Activated CD4-positive, alpha-beta T cell treated with anti-CD3 and anti-CD28 coated beads, Interleukin-2, amount 10 ng/mL, durations not matched to agents 24 days and 14 days (primary cell): ENCODE measurements at places on chromosomes 7 and 10.

GRCh38 chr10:120646738-120647456, 189.9 kb downstream of the PLPP4 start:
- H3K27me3 ChIP-seq = no peaks in the 10 kb centered on the region
- H3K27ac ChIP-seq = no peak overlapping the region
- H3K36me3 ChIP-seq = no peaks in the 10 kb centered on the region
- no peak for DNase-seq
- no peak overlapping the region for H3K4me3 ChIP-seq

DNA sequence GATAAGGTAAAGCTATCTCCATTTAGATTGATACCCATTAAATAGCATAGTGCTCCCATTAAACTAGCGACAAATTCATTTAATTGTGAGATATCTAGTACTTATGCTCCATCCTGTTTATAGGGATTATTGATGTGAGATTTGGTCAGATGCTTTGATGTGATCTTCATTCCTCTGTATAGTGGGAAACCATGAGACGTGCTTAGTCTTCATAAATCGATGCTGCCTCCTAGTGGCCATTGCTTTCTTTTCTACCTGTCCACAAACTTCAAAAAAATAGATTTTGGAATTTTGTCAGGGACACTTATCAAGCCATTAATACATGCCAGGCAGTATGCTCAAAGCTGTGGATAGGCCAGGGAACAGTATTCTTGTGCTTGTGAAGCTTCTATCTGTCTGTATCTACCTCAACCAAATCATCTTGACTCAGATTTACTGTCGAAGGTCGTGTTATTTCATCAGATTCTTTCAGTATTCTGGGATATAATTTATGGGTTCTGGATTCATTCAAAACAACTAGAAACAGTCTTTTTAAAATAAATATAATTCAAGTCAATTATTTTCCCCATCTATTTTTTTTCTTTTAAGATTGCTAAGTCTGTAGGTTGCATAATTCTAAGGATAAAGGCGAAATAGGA, 12.0 kb downstream of the LSM8 start:
- peaks cover 16% of the 10 kb centered on the region for H3K36me3 ChIP-seq
- H3K4me1 ChIP-seq = peaks cover 7% of the 10 kb centered on the region
- no peak overlapping the region for H3K27ac ChIP-seq
- no peaks in the 10 kb centered on the region for H3K27me3 ChIP-seq
- H3K4me3 ChIP-seq = no peak overlapping the region

DNA sequence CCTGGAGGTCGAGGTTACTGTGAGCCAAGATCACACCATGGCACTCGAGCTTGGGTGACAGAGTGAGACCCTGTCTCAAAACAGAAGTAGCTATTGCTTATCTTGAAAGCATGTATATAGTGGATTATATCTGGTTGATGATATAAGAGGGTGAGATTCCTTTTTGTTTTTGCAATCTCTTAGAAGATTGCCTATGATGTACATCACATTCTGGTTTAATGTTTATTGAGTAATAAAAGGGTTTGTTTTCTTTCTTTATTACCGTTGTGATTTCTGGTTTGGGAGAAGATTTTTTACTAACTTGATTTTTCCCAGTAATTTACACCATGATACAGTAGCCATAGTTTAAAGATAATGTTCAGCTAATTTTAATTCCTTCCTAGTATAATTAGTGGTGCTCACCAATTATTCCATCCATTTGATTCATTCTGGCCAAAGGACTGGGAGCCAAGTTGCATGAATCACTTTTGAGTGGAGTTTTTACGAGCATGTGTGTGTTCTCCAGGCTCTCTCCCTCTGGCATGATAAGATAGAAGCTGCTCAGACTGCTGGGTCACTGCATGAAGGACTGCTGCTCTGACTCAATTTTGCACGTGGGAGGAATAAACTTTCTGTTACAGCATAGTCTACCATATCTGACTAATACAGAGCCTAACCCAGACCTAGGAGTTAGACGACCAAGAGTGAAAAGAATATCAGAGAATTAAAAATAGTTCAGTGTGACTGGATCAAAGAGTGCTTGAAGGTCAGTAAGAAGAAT, 13.5 kb upstream of the TSPAN13 start:
- H3K36me3 ChIP-seq = no peaks in the 10 kb centered on the region
- H3K27me3 ChIP-seq = peaks cover 3% of the 10 kb centered on the region
- peaks cover 6% of the 10 kb centered on the region for H3K4me1 ChIP-seq
- no peak overlapping the region for H3K27ac ChIP-seq
- DNase-seq = no peak
- H3K4me3 ChIP-seq = no peak overlapping the region

DNA sequence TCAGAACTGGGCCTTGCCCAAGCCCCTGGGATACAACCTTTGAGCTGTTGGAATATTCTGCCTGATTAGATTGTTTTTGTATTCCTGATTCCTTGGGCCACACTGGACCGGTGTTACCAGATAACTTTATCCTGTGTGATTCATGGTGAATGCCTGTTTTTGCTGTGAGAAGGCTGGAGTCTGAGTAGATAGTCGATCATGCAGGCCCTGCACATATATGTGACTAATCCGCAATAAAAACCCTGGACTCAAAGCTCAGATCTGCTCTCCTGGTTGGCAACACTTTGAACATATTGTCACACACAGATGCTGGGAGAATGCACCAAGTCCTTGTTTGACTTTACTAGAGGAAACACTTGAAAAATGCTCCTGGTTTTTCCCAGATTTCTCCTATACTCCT, 183.9 kb upstream of the MBL2 start:
- DNase-seq = no peak
- no peaks in the 10 kb centered on the region for H3K4me1 ChIP-seq
- H3K27me3 ChIP-seq = no peaks in the 10 kb centered on the region

- no peaks in the 10 kb centered on the region for H3K27me3 ChIP-seq
- H3K4me1 ChIP-seq = no peaks in the 10 kb centered on the region
- no peak for DNase-seq
- no peaks in the 10 kb centered on the region for H3K36me3 ChIP-seq
- H3K27ac ChIP-seq = no peak overlapping the region
Measured at GRCh38 chr7:122433765-122434164, 129.2 kb upstream of the FEZF1 start.

- no peak for DNase-seq
- H3K36me3 ChIP-seq = peaks cover 15% of the 10 kb centered on the region
- peaks cover 44% of the 10 kb centered on the region for H3K4me1 ChIP-seq
- no peak overlapping the region for H3K4me3 ChIP-seq
- H3K27ac ChIP-seq = no peak overlapping the region
Measured at GRCh38 chr7:17158261-17158660, 140.2 kb upstream of the AHR start.

- H3K4me1 ChIP-seq = no peaks in the 10 kb centered on the region
- H3K4me3 ChIP-seq = no peak overlapping the region
- no peaks in the 10 kb centered on the region for H3K27me3 ChIP-seq
- no peak for DNase-seq
- H3K36me3 ChIP-seq = no peaks in the 10 kb centered on the region
Measured at GRCh38 chr7:64465551-64465950, 97.3 kb downstream of the ZNF680 start.

GRCh38 chr10:124296813-124297788, 121.6 kb downstream of the OAT start:
- H3K4me3 ChIP-seq = no peak overlapping the region
- no peak for DNase-seq
- H3K27me3 ChIP-seq = no peaks in the 10 kb centered on the region
- H3K27ac ChIP-seq = no peak overlapping the region

DNA sequence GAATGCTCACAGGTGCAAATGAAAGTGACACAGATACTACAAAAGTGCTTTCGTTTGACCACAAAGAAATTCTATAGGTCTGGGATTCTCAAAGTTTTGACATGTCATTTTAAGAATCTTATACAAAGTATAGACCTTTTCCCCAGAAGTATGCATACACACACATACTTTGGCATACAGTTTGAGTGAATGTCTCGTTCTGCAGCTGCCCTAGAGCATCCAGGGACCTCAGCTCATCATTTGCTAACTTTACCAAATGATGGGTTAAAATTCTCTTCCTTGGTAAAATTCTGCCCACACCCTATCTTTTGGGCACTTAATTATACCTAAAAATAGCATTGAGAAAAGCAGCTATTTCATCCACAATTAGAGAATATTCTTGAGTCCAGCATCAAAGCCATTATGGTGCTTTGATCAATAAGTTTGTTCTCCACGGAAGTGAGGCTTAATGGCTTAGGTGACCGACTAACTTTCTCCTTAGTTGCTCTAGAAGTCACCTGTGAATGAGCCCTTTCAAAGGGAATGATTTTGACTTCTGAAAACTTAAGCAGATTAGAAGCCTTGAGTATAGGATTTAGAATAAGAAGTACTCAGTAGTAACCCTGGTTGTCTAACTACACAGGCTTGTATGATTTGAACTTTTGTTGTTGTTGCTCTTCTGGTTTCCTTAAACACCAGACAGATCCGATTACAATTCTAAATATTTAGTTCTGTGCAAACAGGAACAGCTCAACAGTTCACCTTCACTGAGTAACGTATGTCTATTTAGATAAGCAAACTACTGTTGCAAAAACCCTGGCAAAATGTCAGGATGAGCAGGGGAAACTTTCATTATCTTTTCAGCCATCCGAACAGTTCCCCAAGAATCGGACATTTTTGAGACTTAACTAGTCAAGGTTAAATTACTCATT, 70.6 kb downstream of the CNNM2 start:
- H3K4me3 ChIP-seq = no peak overlapping the region
- no peaks in the 10 kb centered on the region for H3K4me1 ChIP-seq
- no peaks in the 10 kb centered on the region for H3K27me3 ChIP-seq
- no peak for DNase-seq
- H3K27ac ChIP-seq = no peak overlapping the region
